ENCODE measurements at places on chromosomes 3 and 15. TPM values are rescaled to one million over a fixed set of nuclear protein-coding genes. Genes with fewer than 3 reads are reported as not detected.
A peak's percentile ranks its signal among the peaks of the same experiment; 100 is the strongest.

DNA sequence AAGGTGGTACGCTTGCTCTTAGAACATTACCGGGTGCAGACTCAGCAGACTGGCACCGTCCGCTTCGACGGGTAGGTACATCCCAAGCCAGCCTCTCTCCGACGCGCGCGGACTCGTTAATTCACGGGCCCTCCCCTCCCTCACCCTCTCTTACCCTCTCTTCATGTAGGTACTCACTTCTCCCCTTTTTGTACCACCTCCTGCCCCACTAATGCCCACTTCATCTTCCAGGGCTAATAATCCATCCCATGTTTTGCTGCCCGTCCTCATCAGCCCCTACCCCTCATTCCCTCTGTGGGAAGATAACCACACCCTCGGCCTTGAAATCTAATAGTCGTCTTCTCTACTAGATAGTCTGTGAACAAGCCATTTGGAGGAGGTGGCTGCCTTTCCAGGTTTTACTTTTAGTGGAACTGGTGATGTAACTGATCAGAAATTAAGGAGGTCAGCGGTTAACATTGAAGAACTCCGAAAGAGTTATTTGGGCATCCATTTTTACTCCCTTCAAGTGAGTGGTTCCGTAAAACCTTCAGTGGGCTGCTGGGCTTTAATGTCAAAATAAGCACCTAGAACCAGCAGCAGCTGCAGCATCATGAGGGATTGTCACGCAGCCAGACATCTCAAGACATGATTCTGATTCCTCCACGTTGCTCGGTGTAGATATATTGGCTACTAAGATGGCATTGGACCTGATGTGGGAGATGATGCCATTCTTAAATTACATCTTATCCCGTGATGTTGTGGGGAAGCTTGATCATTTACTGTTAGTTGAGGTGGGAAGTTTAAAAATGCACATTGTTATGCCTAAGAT, 1.3 kb downstream of the FEM1B start:
- peak overlapping the region; percentile 99 for H3K27ac ChIP-seq
- H3K4me1 ChIP-seq = peaks cover 46% of the 10 kb centered on the region
- H3K27me3 ChIP-seq = no peaks in the 10 kb centered on the region
- peak; percentile 28 for DNase-seq
- peak overlapping the region; percentile 85 for H3K4me3 ChIP-seq

DNA sequence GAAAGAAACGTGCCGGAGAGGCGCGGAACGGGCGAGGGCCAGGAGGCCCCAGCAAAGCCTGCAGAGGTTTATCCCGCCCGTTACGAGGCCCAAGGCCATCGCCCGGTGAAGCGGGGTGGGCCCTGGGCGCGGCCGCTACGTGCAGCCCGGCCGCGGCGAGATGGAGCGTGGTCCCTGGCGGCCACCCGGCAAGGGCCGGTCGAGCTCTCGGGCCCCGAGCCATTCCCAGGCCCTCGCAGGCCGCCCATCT, 1.1 kb downstream of the PKM start:
- DNase-seq = no peak
- H3K4me3 ChIP-seq = peak overlapping the region; percentile 89
- H3K4me1 ChIP-seq = peaks cover 32% of the 10 kb centered on the region
- peaks cover 33% of the 10 kb centered on the region for H3K36me3 ChIP-seq

GRCh38 chr15:37625576-37625975, 308.9 kb upstream of the TMCO5A start:
- H3K4me3 ChIP-seq = no peak overlapping the region
- no peak for DNase-seq
- no peaks in the 10 kb centered on the region for H3K36me3 ChIP-seq
- peaks cover 9% of the 10 kb centered on the region for H3K27me3 ChIP-seq
- no peak overlapping the region for H3K27ac ChIP-seq

GRCh38 chr3:105979961-105980360, 111.1 kb upstream of the CBLB start:
- H3K4me1 ChIP-seq = no peaks in the 10 kb centered on the region
- H3K27ac ChIP-seq = no peak overlapping the region
- no peaks in the 10 kb centered on the region for H3K27me3 ChIP-seq

The RGMA gene
- total RNA-seq = 0.51 TPM

The ATP13A5 gene
- not detected for total RNA-seq

The C2CD4B gene
- not detected for total RNA-seq

- no peaks in the 10 kb centered on the region for H3K27me3 ChIP-seq
- DNase-seq = no peak
- peaks cover 34% of the 10 kb centered on the region for H3K4me1 ChIP-seq
- H3K36me3 ChIP-seq = no peaks in the 10 kb centered on the region
These were observed 17.1 kb downstream of the ISG20 start for GRCh38 chr15:88655800-88656488.

- H3K4me1 ChIP-seq = peaks cover 57% of the 10 kb centered on the region
- H3K4me3 ChIP-seq = no peak overlapping the region
- no peak overlapping the region for H3K27ac ChIP-seq
- DNase-seq = no peak
- H3K27me3 ChIP-seq = no peaks in the 10 kb centered on the region
These were observed 45.9 kb downstream of the CMSS1 start for GRCh38 chr3:99863588-99863987.

- peaks cover 8% of the 10 kb centered on the region for H3K4me1 ChIP-seq
- no peak overlapping the region for H3K4me3 ChIP-seq
- no peaks in the 10 kb centered on the region for H3K36me3 ChIP-seq
- no peak overlapping the region for H3K27ac ChIP-seq
- no peaks in the 10 kb centered on the region for H3K27me3 ChIP-seq
These were observed 299.5 kb upstream of the RASGRP1 start for GRCh38 chr15:38864122-38864521.

The GP5 gene
- total RNA-seq = 0.15 TPM

- no peaks in the 10 kb centered on the region for H3K27me3 ChIP-seq
- H3K27ac ChIP-seq = no peak overlapping the region
- peaks cover 4% of the 10 kb centered on the region for H3K36me3 ChIP-seq
- DNase-seq = peak; percentile 91
- peaks cover 45% of the 10 kb centered on the region for H3K4me1 ChIP-seq
These were observed 54.4 kb upstream of the HEG1 start for GRCh38 chr3:125110016-125110875.

GRCh38 chr3:33050071-33050653, 46.8 kb downstream of the GLB1 start:
- H3K4me3 ChIP-seq = no peak overlapping the region
- H3K27ac ChIP-seq = no peak overlapping the region
- H3K36me3 ChIP-seq = peaks cover 38% of the 10 kb centered on the region
- no peak for DNase-seq
- H3K27me3 ChIP-seq = no peaks in the 10 kb centered on the region

- H3K36me3 ChIP-seq = peaks cover 20% of the 10 kb centered on the region
- no peak overlapping the region for H3K27ac ChIP-seq
- H3K27me3 ChIP-seq = no peaks in the 10 kb centered on the region
- H3K4me3 ChIP-seq = no peak overlapping the region
- no peak for DNase-seq
These were observed 18.8 kb downstream of the SLC25A26 start for GRCh38 chr3:66239513-66240123.

GRCh38 chr15:99708563-99708962, 24.7 kb downstream of the LYSMD4 start:
- H3K27me3 ChIP-seq = no peaks in the 10 kb centered on the region
- H3K36me3 ChIP-seq = peaks cover 21% of the 10 kb centered on the region
- DNase-seq = peak; percentile 96
- H3K27ac ChIP-seq = peak overlapping the region; percentile 65
- H3K4me1 ChIP-seq = peaks cover 36% of the 10 kb centered on the region
- peak overlapping the region; percentile 49 for H3K4me3 ChIP-seq

The RASL12 gene
- total RNA-seq = not detected

DNA sequence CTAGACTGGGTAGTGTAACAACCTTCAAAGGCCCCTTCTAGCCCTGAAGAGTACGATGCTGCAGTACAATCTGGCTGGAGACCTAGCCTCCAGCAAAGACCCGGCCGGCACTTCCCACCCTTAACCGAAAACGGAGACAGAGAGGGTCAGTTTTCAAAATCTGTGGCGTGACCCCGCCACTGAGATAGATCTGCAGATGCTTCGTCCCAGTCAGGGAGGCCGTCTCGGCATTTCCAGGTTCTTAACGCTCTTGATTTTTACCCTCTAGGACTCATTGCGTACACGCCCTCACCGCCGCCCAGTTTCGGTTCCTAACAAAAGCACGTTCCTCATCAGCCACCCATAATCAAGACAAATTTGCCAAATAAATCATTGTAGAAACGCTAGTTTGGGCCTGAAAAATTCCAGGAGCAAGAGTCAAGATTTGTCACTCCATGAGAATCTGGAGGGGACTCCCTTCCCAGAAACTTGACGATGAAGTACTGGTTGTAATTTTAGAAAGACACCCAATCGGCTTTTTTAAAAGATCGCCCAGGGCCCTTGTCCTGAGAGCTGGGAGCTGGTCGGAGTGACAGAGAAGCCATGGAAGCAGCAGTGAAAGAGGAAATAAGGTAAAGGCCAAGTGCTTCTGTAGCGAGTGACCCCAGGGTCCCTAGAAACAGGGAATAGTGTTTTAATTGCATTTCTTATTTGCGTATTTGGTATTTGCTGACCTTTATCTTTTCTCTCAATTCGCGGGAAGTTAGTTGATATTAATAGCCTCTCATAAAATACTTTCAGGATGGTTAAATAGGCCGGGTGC, 868 bp upstream of the TMEM87A start:
- peaks cover 18% of the 10 kb centered on the region for H3K4me1 ChIP-seq
- peak overlapping the region; percentile 97 for H3K4me3 ChIP-seq
- H3K27ac ChIP-seq = peak overlapping the region; percentile 99
- DNase-seq = peak; percentile 71
- peaks cover 11% of the 10 kb centered on the region for H3K36me3 ChIP-seq

GRCh38 chr15:64001148-64001547, 45.1 kb downstream of the DAPK2 start:
- no peak for DNase-seq
- H3K36me3 ChIP-seq = no peaks in the 10 kb centered on the region
- no peak overlapping the region for H3K27ac ChIP-seq
- H3K4me1 ChIP-seq = peaks cover 46% of the 10 kb centered on the region
- H3K4me3 ChIP-seq = no peak overlapping the region

- no peaks in the 10 kb centered on the region for H3K36me3 ChIP-seq
- no peak overlapping the region for H3K4me3 ChIP-seq
- no peak overlapping the region for H3K27ac ChIP-seq
- no peak for DNase-seq
- peaks cover 59% of the 10 kb centered on the region for H3K27me3 ChIP-seq
- H3K4me1 ChIP-seq = no peaks in the 10 kb centered on the region
These were observed 17.7 kb upstream of the FGD5 start for GRCh38 chr3:14801031-14801430.

The TM4SF4 gene
- total RNA-seq = not detected

All from MCF 10A (cell line).